NCI-H2107 (cell line): ENCODE measurements at places on chromosomes 16 and 17.

GRCh38 chr17:38741461-38741860, 6.7 kb downstream of the PCGF2 start:
- DNase-seq = no peak

GRCh38 chr16:11260596-11260966, 4.6 kb upstream of the SOCS1 start:
- no peak for DNase-seq

DNA sequence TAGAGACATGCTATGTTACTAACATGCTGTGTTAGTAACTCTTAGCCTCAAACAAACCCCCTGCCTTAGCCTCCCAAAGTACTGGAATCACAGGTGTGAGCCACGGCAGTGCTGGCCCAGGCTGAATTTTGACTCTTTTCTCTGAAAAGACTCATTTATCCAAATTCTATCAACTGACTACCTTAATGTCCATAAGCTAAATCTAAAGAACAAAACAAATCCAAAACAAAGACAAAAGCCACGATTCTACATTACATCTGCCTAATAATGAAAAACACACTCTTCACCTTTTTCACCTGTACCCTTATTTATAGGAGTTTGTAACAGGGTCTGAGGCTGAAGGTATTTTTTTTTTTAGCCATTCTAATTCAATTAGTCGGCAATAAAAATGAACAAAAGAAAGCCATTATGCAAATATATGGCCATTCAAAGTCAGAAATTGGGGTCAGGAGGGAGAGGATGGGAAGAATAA, 432.5 kb downstream of the RBFOX1 start:
- DNase-seq = no peak

- peak; percentile 54 for DNase-seq
These were observed 9.2 kb upstream of the ZNF652 start for GRCh38 chr17:49370971-49371834.

DNA sequence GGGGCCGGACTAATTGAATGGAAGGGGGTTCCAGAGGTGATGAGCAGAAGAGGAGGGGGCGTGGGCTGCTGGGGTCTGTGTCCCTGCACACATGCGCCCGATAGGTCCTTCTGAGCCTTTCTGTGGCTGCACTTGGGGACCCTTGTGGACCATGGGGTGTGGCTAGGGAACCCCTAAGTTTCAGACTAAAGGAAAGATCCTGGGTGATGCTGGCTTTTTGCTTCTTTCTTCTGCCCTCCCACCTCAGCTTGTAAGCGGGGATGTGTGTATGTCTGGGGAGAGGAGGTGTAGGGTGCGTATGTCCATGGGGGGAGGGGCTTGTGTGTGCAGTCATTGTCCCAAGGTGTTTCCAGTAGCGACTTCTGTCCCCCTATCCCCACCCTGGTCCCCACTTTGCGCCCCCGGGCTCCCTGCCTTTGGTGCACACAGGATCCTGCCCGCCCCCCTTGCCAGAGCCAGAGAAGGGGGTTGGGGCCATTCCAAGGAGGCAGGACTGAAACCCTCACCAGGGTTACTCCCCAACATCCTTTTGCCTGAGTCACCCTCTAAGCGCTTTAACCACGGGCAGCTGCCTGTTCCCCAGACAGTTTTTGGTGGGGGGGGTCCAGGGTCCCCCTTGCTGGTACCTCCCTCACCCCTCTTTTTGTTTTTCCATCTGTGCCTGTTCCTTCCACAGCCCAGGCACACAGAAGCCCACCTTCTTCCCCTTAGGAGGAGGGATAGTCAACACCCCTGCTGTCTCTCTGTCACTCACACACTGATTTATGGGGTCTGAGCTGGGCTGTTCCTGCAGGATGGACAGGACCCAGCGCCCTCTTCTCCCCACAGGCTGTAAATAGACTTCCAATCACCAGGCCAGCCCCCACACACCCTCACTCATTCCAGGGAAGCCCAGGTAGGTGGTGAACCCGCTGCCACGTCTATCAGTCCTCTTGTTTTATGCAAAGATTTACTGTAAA, 83.2 kb downstream of the ARHGAP23 start:
- DNase-seq = no peak

GRCh38 chr17:44170135-44170498, 387 bp upstream of the ASB16 start:
- DNase-seq = no peak

DNA sequence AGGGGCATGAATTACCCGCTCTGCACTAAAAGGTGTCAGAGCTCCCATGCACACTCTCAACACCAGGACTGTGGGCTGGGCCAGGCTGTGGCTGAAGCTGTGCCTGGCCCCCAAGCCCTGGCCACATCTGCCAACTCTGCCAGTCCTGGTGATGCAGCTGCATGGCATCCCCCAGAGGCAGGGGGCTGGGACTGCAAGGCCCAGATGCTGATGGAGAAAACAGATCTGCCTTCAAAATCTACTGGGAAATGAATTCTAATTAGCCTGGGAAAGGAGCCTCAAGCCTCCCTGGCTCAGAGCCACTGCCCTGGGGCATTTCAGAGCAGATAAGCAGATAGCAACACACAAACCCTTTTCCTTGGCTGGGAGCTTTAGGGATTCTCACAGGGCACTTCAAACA, 3.4 kb downstream of the CHST6 start:
- DNase-seq = peak; percentile 79

GRCh38 chr17:40779181-40779909, 3.0 kb downstream of the KRT27 start:
- DNase-seq = no peak

DNA sequence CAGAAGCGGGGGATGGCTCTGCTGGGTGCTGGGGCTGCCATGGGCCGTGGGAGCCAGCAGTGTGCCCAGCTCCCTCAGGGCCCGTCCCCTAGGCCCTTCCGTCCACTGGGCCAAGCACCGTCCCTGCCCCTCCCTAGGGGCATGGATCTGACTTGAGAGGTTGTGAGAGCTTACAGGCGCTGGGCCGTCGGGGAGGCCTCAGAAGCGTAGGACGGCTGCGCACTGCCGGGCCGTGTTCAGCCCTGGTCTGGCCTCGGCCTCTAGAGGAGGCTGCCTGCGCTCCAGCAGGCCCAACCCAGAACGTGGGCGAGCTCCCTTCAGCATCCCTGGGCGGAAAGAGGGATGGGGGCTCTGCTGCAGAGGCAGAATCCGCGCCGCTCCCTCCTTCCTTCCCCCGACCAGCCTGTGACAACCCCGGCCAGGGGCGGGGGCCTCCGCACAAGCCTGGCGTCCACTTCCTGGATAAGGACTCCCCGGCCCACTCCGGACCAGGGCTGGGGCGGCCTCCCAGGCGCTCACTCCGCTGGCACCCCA, 685 bp upstream of the MPG start:
- DNase-seq = no peak

- no peak for DNase-seq
These were observed 2.1 kb upstream of the RAC3 start for GRCh38 chr17:82029391-82029790.

DNA sequence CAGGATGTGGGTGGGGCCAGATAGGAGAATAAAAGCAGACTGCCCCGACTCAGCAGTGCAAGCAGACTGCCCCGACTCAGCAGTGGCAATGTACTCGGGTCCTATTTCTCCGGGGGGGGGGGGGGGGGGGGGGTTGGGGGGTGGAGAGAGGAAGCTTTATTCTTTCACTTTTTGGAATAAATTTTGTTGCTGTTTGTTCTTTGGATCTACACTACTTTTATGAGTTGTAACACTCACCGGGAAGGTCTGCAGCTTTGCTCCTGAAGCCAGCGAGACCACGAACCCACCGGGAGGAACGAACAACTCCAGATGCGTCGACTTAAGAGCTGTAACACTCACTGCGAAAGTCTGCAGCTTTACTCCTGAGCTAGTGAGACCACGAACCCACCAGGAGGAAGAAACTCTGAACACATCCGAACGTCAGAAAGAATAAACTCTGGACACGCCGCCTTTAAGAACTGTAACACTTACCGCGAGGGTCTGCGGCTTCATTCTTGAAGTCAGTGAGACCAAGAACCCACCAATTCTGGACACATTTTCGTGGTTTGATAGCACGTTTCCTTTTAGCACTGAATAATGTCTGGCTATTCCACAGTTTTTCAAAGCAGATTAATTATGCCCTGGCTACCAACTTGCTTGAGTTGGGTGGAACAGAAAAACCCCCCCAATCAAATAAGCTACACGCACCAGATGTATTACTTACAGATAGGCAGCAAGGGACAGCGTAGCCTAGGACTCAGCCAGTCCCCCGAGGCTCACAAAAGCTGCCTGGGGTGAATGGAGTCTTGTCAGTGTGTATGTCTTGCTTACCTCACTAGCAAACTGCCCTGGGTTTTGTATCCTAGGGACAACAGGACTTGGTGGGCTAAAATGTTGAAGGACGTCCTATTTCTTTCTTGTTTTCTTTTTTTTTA, 11.9 kb downstream of the FZD2 start:
- DNase-seq = no peak

DNA sequence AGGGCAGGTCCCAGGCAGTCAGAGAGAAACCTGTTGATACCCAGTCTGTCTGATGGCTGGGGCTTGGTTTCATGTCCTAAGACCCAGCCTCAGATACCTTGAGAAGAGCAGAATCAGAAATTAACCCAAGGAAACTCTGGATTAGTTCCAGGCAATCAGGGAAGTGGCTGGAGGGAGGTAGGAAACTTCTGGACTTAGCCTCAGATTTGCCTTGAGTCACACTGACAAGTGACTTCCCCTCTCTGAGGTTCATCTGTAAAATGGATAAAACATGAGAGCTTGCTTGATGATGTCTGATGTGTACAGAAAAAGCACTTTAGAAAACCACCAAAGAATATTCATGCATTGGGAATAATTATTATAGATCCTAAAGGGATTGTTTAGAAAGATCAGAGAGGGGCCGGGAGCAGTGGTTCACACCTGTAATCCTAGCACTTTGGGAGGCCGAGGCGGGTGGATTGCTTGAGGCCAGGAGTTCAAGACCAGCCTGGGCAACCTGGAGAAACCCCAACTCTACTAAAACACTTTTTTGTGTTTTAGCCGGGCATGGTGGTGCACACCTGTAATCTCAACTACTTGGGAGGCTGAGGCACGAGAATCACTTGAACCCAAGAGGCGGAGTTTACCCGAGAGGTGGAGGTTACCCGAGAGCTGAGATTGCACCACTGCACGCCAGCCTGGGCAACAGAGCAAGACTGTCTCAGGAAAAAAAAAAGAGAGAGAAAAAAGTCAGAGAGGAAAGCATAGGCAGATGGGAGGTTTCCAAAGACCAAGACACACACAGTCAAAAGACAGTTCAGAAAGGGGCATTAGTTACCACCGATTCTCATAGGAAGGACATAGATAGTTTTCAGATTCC, 3.8 kb downstream of the CIITA start:
- DNase-seq = no peak

DNA sequence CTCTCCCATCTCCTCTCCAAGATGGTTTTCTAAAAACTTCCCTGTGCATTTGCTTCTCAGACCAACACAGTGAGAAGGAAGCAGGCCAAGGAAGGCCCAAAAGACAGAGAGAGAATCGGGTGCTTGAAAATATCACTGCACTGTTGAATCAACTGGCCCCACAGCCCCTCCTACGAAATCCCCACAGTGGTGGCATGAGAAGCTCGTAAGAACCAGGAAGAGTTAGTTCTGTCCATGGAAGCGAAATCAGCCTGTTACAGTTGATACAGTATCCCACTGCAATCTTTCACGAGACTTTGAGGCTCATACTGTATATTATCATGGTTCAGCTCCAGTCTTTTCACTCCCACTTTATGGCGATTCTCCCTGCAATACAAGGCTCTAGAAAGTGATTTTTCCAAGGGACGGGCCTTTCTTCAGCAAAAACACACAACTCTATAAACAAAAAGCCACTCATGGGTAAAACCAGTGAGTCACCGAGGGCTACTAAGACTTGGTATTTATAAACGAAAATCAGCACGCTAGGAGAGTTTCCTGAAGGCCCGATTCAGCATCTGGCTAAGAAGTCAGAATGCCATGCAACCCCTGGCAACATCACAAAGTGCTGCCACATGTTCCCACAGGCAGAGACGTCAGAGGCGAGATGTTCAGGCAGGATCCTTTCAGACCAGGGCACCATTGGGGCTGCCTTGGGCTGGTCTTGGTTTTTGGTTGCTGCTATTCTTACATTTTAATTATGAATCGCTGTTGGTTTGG, 185.7 kb downstream of the IRX5 start:
- no peak for DNase-seq

DNA sequence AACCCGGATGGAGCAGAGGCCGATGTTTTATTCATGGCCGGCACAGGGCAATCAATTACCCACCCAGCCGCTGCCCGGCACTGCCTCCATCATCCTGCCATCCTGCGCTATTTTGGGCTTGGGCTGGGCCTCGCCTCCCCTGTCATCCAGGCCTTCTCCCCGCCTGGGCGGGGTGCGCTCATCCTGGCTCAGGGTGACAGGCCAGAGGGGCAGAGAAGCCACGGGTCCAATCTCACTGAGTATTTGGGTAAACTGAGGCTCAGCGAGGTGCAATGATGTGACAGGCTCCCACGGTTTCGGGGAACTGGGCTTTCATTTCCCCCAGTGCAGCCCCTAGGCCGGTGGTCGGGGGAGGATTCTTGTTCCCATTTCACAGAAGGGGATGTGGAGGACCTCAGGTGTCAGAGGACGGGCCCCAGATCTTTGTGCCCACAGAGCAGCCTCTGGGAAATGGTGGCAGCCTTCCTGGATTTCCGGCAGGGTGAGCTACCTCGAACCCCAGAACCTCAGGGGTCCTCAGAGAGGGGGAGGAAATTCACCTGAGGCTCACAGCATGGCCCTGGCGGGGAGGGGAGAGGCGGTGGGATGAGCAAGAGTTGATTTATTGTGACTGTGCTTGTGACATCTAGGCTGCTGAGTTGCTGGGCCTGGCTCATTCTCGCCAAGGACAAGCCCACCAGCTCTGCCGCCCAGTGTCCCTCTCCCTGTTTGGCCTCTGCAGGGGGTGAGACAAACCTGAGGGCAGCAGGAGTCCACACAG, 23.8 kb upstream of the KCNJ12 start:
- DNase-seq = no peak

DNA sequence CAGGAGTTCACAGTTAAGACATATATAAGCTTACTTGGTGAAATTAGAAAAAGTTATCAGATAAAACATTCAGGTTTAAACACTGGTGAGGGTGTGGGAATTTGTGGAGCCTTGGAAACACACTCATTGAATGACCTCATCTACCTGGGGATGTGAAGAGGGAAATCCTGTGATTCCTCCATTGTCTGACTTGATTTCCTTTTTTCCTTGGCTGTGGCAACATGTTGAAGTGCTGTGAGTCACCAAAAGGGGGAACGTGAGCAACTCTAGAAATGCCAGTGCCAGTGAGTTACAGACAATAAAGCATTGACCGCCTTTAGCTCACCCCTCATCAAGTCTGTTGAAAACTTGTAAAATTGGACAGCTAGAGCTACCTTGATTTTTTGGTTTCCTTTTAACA, 1.8 kb downstream of the HMOX2 start:
- DNase-seq = no peak

GRCh38 chr16:12132850-12133440, 156.4 kb downstream of the SNX29 start:
- DNase-seq = no peak

GRCh38 chr17:78473951-78474613, 95.6 kb downstream of the PGS1 start:
- DNase-seq = no peak
